ENCODE measurements at places on chromosomes 7 and 10.

GRCh38 chr10:35607475-35608327 lies 2.6 kb downstream of the GJD4 start:
- DNase-seq: peak; percentile 21

GRCh38 chr7:11485636-11486035 lies 346.4 kb downstream of the THSD7A start:
- DNase-seq: no peak

DNA sequence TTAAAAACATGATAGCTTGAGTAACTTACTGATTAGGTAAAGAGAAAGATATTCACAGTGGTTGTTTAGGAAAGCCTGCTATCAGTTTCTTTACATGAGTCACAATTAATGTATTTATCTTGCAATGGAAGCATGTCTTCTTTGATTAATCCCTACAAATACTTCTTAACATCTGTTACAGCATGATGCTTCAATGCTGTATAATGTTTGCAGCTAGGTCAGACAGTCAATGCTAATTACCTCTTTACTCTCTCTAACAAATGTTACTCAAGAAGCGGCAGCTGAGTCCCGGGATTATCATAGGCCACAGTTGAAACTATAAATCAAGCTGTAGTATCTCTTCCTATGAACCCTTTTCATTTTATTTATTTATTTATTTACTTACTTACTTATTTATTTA lies 33.2 kb downstream of the ACBD5 start:
- no peak for DNase-seq

DNA sequence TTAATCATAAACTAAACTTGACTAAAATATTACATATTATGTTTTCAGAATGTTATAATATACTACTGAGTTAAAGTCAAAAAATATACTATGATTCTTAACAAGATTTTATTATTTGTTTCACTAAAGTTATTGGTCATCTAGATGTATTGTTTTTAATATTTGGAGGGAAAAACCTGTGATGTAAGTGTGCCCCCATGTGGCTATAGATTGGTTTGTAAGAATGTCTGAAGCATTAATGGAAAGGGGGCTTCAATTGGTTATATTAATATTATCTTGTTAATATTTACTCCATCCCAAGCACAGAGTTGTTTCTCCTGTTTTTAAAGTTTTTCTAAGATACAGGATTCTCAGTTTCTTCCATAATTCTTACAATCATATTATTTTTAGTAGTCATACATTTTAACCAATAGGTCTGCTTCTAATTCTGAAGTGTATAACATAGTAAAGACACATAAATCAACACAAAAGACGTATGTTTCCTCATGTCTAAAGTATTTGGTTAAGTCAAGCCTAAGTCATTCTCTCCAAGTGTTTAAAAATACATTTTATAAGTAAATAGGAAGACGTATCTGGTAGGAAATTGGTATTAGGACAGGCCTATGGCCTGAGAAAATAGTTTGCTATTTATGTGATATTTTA lies 58.0 kb downstream of the GNAT3 start:
- DNase-seq: no peak
